A549 treated with dexamethasone at 1 μM for 4 hours (cell line): ENCODE measurements at places on chromosomes 4 and X. TPM values are rescaled to one million over a fixed set of nuclear protein-coding genes. Genes with fewer than 3 reads are reported as not detected.

KLHL4 gene
- total RNA-seq = 5.2 to 7.7 TPM (median 7.0 TPM) in 5 replicates

ALB gene
- total RNA-seq = 0.19 to 0.26 TPM in 2 of 5 replicates, not detected in the others

TEC gene
- 1.5 to 2.3 TPM (median 1.6 TPM) in 5 replicates for total RNA-seq

SSX4 gene
- not detected in 5 replicates for total RNA-seq

DAPP1 gene
- total RNA-seq = not detected in 5 replicates

GYPE gene
- not detected in 5 replicates for total RNA-seq

PRRG1 gene
- 4.7 to 8.3 TPM (median 6.5 TPM) in 5 replicates for total RNA-seq

NUDT10 gene
- total RNA-seq = 1.1 to 1.7 TPM (median 1.3 TPM) in 5 replicates

RHOXF1 gene
- not detected in 5 replicates for total RNA-seq
